ENCODE measurements at places on chromosomes 13 and 19.

- no peak for DNase-seq
Observed at GRCh38 chr13:22961835-22962537, 218.8 kb upstream of the SGCG start.

DNA sequence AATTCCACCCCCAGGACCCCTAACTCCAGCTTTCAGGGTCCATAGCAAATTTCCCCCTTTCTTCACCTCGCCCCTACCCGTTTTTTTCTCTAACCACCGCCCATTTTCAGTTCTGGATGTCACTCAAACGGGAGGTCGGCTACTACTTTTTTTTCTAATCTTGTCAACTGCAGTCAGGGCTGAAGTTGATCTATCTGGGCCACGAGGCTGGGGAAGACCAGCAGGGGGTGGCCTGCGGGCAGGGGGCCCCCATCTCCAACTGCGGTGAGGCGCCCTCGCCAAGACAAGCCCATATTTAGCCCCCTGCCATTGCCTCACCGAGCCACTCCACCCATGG, 748 bp downstream of the LHFPL6 start:
- peak; percentile 80 for DNase-seq

- no peak for DNase-seq
Observed at GRCh38 chr19:30686826-30687566, 314.8 kb downstream of the ZNF536 start.

GRCh38 chr13:109744512-109745051, 41.8 kb downstream of the IRS2 start:
- no peak for DNase-seq

- DNase-seq = no peak
Observed at GRCh38 chr13:111396457-111396856, 76.0 kb downstream of the TEX29 start.

- DNase-seq = no peak
Observed at GRCh38 chr19:45621976-45622503, 17.2 kb downstream of the EML2 start.

GRCh38 chr13:44189085-44189484, 184.5 kb upstream of the SERP2 start:
- DNase-seq = no peak

- no peak for DNase-seq
Observed at GRCh38 chr13:101486708-101487437, 34.4 kb downstream of the ITGBL1 start.

DNA sequence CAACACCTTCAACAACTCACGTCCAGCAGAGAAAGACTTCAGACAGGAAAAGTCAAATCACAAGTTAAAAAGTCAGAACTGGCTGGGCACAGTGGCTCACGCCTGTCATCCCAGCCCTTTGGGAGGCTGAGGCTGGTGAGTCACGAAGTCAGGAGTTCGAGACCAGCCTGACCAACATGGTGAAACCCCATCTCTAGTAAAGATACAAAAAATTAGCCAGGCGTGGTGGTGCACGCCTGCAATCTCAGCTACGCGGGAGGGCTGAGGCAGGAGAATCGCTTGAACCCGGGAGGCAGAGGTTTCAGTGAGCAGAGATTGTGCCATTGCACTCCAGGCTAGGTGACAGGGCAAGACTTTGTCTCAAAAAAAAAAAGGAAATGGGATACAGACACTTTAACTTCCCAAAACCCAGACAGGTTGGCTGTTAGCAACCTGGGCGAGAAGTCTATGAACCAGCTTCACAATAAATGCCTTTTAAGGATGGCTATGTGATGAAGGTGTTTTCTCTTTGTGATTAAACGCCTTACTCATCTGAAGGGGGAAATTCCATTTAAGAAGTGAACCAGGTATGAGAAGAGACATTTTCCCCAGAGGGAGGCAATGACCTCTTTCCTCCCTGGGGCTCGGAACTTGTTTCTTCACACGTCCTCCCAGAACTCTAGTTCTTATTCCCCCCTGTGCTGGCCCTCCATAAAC, 80.4 kb downstream of the INSR start:
- DNase-seq = no peak

DNA sequence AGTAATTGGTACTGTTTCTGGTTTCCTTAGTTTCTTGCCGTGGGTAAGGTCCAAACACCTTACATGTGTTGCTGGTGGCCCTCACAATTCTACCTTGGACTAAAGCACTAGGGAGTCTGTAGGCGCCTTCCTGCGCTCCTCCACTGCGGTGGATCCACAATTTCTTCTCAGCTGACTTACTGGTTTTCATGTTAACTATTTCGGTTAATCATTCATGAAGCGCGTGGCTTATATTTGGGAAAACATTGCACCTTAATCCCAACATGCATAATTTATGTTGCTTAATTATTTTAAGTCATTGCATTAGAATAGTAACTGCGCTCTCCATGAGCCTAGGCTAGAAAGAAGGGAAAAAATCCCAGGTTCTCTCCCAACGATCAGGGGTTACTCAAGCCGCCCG, 37.7 kb downstream of the ARHGEF7 start:
- DNase-seq = peak; percentile 29

- no peak for DNase-seq
Observed at GRCh38 chr13:34469196-34469986, 472.7 kb upstream of the NBEA start.

DNA sequence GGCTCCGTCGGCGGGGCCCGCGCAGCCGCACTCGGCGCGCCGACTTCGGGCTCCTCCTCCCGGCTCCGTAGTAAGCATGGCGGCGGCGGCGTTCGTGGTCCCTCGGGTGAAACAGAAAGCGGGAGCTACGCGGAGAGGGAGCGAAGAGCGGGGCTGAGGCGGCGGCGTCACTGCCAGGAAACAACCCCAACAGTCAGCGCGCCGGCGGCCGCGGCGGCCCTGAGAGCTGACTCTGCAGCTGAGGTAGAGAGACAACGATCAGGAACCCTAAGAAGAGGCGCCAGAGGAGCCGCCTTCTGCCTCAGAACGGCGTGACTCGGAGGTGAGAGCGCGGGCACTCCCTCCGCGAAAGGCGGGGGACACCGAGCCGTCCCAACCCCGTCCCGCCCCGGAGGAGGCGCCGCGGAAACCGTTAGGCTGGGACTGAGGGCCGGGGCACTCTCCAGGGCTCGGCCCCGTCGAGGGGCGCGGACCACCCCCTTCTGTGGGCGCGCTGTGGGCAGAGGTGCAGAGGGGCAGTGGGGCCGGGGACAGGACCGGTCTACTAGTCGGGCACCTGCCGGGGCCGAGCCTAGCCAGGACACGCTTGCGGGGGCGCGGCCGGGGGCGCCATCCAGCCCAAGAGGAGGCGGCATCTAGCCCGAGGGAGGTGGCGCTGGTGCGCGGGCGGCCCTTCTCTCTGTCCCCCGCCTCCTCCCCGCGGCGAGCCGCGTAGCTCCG, at the start of gene FNDC3A:
Gene FNDC3A, plus strand, starts transcription at position 57 of the 720 bp plus-strand sequence. CDS start 30,279 bp downstream, outside the sequence.
- peak; percentile 95 for DNase-seq

GRCh38 chr19:44303976-44304568, 753 bp downstream of the ZNF235 start:
- DNase-seq = peak; percentile 17

GRCh38 chr19:51434456-51434855, 17.0 kb upstream of the SIGLEC10 start:
- no peak for DNase-seq

DNA sequence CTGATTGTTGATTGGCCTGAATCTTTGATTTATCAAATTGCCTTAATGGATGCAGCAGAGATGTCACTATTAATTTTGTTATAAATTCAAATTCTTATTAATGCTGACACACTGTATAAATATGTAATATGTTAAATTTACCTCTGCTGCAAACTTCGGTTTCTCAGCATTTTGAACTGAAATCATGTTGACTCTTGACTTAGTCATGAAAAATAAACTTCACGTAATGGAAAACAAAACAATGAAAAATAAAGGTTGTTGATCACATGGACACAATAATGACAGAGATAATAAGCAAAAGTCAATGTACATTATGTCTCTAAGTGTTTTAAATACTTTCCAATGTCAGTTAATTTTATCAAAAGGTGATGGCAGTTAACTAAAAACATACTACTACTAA, 827.6 kb downstream of the PCDH9 start:
- DNase-seq = no peak

GRCh38 chr19:41616792-41617621, 9.9 kb downstream of the CEACAM4 start:
- DNase-seq = peak; percentile 57

DNA sequence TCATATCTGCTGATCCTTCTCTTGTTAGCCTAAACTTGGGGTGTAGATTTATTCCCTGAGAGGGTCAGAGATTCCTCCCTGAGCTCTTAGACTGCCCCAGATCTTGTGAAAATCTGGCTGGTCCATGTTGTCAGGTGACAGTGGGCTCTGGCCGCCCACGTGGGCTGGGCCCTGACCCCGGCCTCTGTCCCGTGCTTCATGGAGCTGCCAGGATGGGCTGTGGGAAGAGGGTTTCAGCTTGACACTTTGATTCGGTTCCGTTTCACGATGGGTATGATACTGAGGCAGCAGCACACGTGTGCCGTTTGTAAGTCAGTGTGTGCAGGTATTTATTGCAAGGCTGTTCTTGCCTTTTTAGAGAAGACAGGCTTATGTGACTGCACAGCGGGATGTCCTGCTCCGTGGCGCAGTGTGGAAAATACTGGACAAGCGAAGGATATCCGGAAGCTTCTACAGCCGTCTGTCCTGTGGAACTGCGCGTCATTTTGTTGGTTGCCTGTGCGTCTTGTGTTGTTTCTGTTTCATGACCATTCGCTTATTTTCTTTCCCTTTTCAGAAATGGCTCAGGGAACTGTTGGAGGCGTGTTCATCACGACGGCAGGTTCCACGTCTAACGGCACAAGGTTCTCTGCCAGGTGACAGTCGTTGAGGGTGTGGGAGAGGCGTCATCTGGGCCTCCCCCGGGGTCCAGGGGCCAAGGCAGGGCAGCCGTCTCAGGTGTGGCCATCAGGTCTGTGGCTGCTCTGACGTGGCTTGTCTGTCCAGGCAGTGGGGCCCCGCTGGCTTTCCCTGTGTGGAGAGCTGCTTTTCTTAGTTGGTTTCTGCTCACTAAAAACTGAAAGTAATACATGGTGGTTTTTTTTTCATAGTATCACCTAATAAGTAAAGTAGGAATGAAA, 20.5 kb downstream of the ATP4B start:
- DNase-seq = no peak

GRCh38 chr19:55590109-55590508, 9.2 kb downstream of the FIZ1 start:
- no peak for DNase-seq

DNA sequence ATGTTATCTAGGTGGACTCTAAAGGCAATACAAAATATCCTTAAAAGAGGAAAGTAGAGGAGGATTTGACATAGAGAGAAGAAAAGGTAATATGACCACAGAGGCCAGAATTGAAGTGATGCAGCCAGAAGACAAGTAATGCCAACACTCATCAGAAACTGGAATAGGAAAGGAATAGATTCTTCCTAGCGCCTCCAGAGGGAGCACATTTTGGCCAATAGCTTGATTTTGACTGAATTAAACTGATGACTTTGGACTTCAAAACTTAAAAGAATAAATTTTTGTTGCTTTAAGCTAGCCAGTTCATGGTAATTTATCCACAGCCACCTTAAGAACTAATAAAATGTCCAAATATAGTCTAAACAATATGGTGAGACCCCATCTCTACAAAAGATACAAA, 1921.9 kb downstream of the OLFM4 start:
- DNase-seq = no peak

DNA sequence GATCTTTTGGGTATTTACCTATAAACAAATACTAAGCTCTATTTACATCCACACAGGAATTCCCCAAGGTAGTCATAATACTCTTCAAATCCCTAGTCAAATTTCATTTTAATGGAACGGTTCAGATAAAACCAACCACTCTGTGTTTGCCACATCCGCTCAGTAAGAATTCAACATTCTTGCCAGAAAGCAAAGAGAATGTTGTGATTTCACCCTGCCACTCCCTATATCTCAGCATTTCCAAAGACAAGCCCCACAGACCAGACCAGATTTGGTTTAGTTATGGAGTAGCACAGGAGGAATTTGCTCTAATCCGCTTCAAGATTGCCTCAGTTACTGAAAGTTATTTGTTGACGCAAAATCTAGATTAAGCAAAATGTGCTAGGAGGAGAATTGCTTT, 105.6 kb upstream of the SERP2 start:
- no peak for DNase-seq

GRCh38 chr13:27264648-27265047, 6.0 kb upstream of the RASL11A start:
- DNase-seq = no peak

GRCh38 chr13:51220706-51221105, 1.5 kb upstream of the FAM124A start:
- DNase-seq = no peak

- DNase-seq = no peak
Observed at GRCh38 chr13:108674346-108674745, 44.9 kb downstream of the MYO16 start.

- DNase-seq = no peak
Observed at GRCh38 chr13:27264181-27264580, 6.4 kb upstream of the RASL11A start.

DNA sequence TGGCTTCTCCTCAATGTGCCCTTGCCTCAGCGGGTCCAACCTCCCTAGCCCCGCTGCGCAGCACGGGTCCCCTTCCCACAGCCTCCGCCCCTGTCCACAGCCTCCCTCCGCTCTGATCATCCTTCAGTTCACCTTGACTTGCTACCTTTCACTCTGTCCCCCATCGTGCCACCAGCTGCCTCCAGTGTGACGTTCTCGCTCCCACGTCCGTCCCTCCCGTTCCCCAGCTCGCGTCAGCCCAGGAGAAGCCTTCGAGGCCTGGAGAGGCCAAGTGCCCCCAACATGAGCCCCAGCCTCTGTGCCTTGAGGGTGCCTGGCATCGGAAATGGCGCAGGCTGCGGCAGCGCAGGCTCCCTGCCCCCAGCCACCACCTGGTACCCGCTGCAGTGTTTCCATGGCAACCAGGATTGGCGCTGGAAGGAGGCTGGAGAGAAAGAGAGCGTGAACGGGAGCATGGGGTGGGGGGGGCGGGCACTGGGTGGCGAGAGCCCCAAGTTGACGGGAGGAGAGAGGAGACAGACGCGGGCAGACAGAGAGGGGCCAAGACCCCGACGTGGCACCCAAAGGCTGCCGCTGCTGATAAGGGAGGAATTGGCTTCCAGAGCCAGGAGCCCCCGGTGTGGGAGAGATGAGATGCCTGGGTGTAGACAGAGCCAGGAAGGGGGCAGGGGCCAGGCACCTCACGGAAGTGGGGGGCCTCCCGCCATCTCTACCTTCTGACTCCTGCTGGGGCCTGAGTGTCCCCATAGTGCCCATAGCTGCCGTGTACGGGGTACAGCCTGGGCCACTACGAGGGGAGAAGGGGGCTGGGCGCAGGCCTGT, 844 bp upstream of the ASPDH start:
- no peak for DNase-seq

- DNase-seq = no peak
Observed at GRCh38 chr13:21616205-21616866, 12.4 kb upstream of the MICU2 start.

- no peak for DNase-seq
Observed at GRCh38 chr19:30318936-30319335, 53.2 kb upstream of the ZNF536 start.

DNA sequence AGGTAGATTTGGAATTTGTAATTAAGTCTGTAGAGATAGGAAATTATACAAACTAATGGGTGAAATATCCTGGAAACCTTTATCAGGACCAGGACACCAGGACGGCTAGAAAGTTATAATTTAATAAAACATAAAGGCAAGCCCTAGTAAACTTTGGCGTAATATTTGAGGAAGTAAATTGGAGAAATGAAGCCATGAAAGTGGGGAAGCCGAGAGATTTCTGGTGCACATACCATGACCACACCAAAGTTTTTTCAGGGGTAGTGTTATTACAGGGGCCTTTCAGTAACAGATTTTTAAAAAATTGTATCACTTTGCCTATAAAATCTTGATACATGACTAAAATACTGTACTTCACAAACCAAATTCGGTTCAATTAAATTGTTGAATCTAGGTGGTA, 54.7 kb upstream of the URAD start:
- DNase-seq = peak; percentile 21

- peak; percentile 70 for DNase-seq
Observed at GRCh38 chr19:37928527-37929286, 21.7 kb downstream of the SIPA1L3 start.

Data from hematopoietic multipotent progenitor cell treated with erythropoietin and hydrocortisone succinate and interleukin-3 and kit ligand, for 4 days (in vitro differentiated cells).